ENCODE measurements at places on chromosomes 7 and 10. TPM values are rescaled to one million over a fixed set of nuclear protein-coding genes. Genes with fewer than 3 reads are reported as not detected.
A peak's percentile ranks its signal among the peaks of the same experiment; 100 is the strongest.

DNA sequence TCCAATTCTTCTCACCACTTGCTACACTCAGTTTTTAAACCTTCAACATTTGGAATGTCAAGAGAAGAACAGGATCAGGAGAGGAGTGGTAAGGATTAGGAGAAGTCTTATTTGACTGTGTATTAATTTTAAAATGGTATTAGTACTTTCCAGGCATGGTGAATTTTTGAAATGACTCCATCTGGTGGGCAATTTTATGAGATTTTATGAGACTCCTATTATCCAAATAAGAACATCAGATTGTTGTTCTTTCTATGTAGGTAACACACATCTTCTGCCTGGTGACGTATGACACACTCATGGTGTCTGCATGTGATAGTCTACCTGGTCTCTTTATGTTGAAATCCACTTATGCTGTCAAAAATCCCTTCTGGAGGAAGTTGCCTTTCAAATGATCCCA lies 51.0 kb downstream of the SLC13A1 start:
- no peaks in the 10 kb centered on the region for H3K27me3 ChIP-seq
- H3K4me3 ChIP-seq, result no peak overlapping the region
- peaks cover 6% of the 10 kb centered on the region for H3K4me1 ChIP-seq
- DNase-seq, result no peak
- no peaks in the 10 kb centered on the region for H3K36me3 ChIP-seq

- peak; percentile 68 for DNase-seq
- H3K4me1 ChIP-seq, result peaks cover 9% of the 10 kb centered on the region
- peaks cover 6% of the 10 kb centered on the region for H3K27me3 ChIP-seq
- H3K27ac ChIP-seq, result no peak overlapping the region
Observed at GRCh38 chr7:70829221-70830059, 302.5 kb upstream of the GALNT17 start.

DNA sequence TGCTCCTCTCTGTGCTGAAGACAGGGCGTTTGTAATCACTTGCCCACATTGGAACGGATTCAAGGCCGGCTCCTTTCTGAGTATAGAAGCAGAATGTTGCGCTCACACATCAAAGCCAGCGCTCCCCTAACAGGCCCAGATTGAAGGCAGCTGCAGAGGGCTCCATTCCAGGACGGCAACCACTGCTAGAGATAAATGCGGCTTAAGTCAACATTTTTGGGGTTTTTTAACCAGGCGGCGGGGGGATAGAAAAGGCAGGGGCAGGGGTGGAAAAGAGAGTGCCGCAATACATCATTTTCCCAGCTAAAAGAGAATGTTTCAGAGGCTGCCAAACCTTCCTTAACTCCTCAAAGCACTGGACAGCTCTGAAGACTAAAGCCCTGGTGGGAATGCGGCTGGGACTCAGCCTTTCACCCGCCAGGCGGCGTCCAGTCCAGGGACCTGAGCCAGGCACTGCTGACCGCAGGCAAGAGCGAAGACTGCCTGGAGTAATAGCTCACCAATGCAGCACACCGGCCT lies 189.6 kb downstream of the TNS3 start:
- no peaks in the 10 kb centered on the region for H3K27me3 ChIP-seq
- H3K27ac ChIP-seq, result no peak overlapping the region
- no peaks in the 10 kb centered on the region for H3K36me3 ChIP-seq
- no peaks in the 10 kb centered on the region for H3K4me1 ChIP-seq

- no peaks in the 10 kb centered on the region for H3K36me3 ChIP-seq
- H3K27ac ChIP-seq, result no peak overlapping the region
- no peak for DNase-seq
- no peaks in the 10 kb centered on the region for H3K27me3 ChIP-seq
- H3K4me1 ChIP-seq, result no peaks in the 10 kb centered on the region
Observed at GRCh38 chr10:123266971-123267370, 112.8 kb downstream of the BUB3 start.

- H3K4me3 ChIP-seq, result no peak overlapping the region
- peaks cover 12% of the 10 kb centered on the region for H3K27me3 ChIP-seq
- peaks cover 1% of the 10 kb centered on the region for H3K4me1 ChIP-seq
- DNase-seq, result no peak
Observed at GRCh38 chr10:87739703-87740102, 78.3 kb downstream of the ATAD1 start.

GRCh38 chr10:60944058-60944909 lies at the start of gene RHOBTB1:
Gene RHOBTB1 (minus strand): TSS chr10:60944185. CDS start chr10:60911542, 32,643 bp downstream.
- H3K27me3 ChIP-seq, result peaks cover 57% of the 10 kb centered on the region
- no peaks in the 10 kb centered on the region for H3K36me3 ChIP-seq
- no peak within 1 kb of the TSS for H3K27ac ChIP-seq

DNA sequence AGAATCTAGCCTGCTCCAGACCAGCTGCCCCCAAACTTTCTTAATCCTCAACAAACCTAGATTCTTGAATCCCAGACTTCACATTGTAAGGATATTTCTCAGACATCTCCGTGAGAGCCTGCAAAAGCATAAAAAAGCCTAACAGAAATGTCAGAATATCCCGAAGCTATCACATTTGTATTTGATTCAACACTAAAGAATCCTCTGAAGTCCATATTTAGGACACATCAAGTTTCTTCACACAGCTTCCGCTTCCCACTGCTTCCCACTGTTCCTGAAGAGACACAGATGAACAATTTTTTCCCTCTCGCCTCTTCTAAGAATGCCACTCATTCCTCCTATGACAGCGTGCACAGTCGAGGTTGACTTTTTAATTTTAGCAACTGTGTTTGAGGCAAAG lies 396.2 kb upstream of the IGFBP3 start:
- no peak for DNase-seq
- no peaks in the 10 kb centered on the region for H3K36me3 ChIP-seq
- no peak overlapping the region for H3K27ac ChIP-seq
- H3K27me3 ChIP-seq, result no peaks in the 10 kb centered on the region
- no peaks in the 10 kb centered on the region for H3K4me1 ChIP-seq

DNA sequence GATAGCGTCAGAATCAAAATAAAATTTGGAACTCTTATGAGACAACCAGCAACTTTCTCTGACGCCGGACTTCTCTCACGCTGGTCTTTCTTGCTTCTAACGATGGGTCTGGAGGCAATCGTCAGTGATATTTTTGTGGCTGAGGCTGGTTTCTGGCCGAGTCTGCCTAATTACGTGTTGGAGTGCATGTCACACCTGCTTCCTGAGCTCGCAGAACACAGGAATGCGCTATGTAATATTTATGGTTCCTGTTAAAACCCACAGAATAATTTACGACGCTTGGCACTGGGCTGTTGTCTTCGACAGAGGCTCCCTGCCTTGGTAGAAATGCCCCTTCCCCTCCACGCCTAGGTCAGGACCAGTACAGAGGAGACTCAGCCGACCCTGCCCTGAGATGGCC lies 64.9 kb downstream of the NPTX2 start:
- DNase-seq, result no peak
- H3K4me3 ChIP-seq, result no peak overlapping the region
- H3K36me3 ChIP-seq, result no peaks in the 10 kb centered on the region
- no peak overlapping the region for H3K27ac ChIP-seq
- H3K27me3 ChIP-seq, result no peaks in the 10 kb centered on the region

DNA sequence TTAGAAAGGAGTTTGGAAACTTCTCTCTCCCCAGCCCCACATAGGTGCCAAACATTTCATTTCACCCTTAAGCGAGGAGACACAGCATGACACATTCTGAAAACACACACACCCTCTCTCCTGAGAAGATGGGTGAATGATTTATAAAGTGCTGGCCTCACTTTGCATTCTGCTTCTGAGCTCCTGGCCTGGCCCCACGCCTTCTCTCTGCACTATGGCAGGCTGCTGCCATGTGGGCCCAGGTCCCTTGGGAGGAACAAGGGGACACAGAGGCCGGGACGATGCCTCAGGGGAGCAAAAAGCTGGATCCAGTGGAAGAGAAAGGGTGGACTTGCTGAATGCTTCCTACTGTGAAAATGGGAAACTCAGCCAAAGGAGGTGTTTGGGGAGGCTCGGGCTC lies 56.0 kb downstream of the CPXM2 start:
- H3K4me3 ChIP-seq, result no peak overlapping the region
- no peak for DNase-seq
- H3K27ac ChIP-seq, result no peak overlapping the region
- H3K4me1 ChIP-seq, result no peaks in the 10 kb centered on the region

- peaks cover 2% of the 10 kb centered on the region for H3K4me1 ChIP-seq
- H3K27me3 ChIP-seq, result no peaks in the 10 kb centered on the region
- H3K27ac ChIP-seq, result no peak overlapping the region
- no peaks in the 10 kb centered on the region for H3K36me3 ChIP-seq
- H3K4me3 ChIP-seq, result no peak overlapping the region
- no peak for DNase-seq
Observed at GRCh38 chr7:12709726-12710502, 22.5 kb downstream of the ARL4A start.

DNA sequence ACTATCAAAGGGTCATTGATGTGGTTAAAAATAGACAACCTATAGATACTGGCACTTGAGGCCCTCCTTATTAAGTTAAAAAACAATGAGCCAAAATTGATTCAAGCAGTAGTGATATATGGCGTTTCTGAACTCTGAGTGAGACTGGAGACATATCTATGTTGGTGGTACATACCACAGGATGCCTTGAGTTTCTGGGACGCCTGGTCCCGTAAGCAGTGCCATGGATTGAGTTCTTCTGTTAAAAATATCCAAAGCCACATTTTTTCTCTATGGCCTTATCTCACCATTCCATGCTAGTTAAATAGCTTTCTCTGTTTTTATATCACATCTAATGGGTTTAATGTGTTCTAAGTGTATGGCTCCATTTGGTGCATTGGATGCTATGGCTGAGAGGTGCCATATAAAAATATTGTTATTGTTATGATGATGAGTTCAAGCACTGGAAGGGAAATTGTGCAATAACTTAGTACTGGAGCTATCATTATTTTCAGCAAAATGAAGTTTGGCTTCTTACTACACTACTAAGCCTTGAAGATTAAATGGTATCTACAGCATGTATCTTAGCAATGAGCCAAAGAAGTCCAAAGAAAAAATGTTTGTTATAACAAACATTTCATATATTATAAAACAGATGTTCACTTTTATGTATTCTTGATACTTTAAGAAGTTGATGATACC lies 713.9 kb downstream of the SUGCT start:
- no peaks in the 10 kb centered on the region for H3K4me1 ChIP-seq
- no peaks in the 10 kb centered on the region for H3K27me3 ChIP-seq
- H3K27ac ChIP-seq, result no peak overlapping the region
- H3K4me3 ChIP-seq, result no peak overlapping the region
- no peak for DNase-seq

Gene CHAT
- not detected for total RNA-seq

Gene EN2
- total RNA-seq, result not detected

Gene SUV39H2
- total RNA-seq, result 34.3 TPM

Gene FAM25C
- total RNA-seq, result not detected

Gene CCDC3
- not detected for total RNA-seq

Measured in activated CD8-positive, alpha-beta T cell treated with anti-CD3 and anti-CD28 coated beads, Interleukin-2, amount 10 ng/mL, durations not matched to agents 7 days and 5 days (primary cell).